Activated CD4-positive, alpha-beta T cell treated with anti-CD3 and anti-CD28 coated beads, Interleukin-2, amount 50 U/mL, for 24 hours (primary cell): ENCODE measurements at places on chromosomes 6 and 20.

GRCh38 chr6:44373787-44374186 lies 13.7 kb upstream of the CDC5L start:
- DNase-seq: no peak

GRCh38 chr6:14386668-14387067 lies 269.1 kb downstream of the CD83 start:
- no peak for DNase-seq

DNA sequence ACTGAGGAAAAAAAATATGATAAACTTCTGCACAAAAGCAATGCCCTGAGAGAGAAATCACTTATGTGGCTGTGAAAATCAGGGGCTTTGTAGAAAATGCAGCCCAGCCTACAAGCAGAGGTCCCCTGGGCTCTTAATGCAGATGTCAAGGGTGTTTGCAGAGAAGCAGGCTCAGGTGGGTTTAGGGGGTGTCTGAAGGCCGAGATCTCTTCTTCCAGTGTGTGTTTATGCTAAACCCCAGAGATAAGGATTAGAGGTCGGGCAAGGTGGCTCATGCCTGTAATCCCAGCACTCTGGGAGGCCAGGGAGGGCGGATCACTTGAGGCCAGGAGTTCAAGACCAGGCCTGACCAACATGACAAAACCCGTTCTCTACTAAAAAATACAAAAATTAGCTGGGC lies 78.5 kb downstream of the TMEM242 start:
- no peak for DNase-seq

GRCh38 chr6:133626096-133626666 lies 262.7 kb upstream of the TCF21 start:
- DNase-seq: no peak

- DNase-seq: no peak
Observed at GRCh38 chr6:40287296-40287850, 299.8 kb downstream of the LRFN2 start.

DNA sequence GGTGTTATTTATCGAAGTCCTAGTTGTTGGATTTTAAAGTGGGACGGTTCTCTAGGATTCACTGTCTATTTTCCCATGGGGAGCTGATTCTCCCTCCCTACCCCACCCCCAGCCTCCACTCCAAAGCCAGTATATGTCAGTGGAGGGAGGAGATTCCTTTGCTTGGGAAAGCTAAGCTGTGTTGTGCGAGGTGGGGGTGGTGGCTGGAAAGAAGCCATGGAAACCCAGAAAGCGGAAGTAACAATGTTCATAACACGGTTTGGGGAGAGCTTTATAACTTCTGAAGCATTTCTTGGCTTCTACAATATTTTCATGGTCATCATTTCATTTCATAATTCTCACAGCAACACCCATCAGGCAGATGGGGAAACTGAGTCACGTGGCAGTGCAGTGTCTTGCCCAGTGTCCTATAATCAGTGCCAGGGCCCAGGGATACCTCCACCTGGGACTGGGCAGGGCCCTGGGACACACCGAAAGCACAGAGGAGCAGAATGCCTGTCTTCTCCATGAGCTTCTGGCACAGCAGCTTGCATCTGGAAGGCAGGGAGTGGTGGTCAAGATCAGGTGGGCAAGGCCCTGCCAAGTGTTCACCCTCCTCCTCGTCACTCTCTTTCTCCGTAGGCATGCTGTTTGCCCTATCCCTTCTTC lies 4.5 kb downstream of the SUN5 start:
- DNase-seq: no peak

- no peak for DNase-seq
Observed at GRCh38 chr20:2747676-2748235, 52.7 kb downstream of the CPXM1 start.

DNA sequence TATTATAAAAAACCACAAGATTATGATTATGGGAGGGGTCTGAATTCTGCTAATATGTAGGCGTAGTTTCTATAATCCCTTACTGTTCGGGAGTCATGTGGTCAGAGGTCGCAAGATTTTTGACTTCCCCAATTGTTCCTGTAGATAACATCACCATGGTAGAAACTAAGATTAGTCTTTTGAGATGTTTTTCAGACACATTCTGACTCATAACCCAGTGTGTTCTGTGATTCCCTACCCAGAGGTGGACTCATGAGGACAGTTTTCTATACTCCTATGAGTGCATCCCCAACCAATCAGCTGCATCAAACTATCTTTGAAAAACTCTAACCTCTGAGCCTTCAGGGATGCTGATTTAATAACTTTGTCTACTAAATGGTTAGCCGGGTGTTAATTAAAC lies 175.5 kb downstream of the RFPL4B start:
- no peak for DNase-seq
